Ovary (tissue), 10 donors: ENCODE measurements at places on chromosomes 12 and 14. TPM values are rescaled to one million over a fixed set of nuclear protein-coding genes. Genes with fewer than 3 reads are reported as not detected.
A peak's percentile ranks its signal among the peaks of the same experiment; 100 is the strongest.

DNA sequence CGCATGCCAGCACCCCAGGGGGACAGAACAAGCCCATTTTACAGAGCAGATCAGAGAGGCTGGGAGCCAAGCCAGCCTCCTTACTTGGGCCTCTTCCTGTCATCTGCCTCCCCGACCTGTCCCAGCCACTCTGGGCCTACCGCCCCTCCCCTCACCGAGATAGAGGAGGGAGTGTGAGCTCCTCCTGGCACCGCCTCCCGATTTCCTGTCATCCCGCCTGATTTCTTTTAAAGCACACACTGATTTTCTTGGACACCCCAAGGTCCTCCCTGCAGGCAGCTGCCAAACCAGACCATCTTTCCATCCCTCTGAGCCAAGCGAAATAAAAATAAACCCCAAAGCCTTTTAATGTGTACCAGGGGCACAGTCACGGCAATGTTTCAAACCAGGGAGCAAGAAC lies 108.4 kb downstream of the RFLNA start:
- peak; percentile 70 for DNase-seq

- no peak for DNase-seq
These were observed 158.2 kb upstream of the C14orf180 start for GRCh38 chr14:104421401-104421821.

- DNase-seq, result no peak
These were observed 38.5 kb downstream of the CCDC60 start for GRCh38 chr12:119373001-119373400.

GRCh38 chr14:99380402-99380801 lies 100.3 kb downstream of the SETD3 start:
- no peak for DNase-seq

GRCh38 chr12:12641650-12642049 lies 30.0 kb downstream of the CREBL2 start:
- DNase-seq, result no peak

DNA sequence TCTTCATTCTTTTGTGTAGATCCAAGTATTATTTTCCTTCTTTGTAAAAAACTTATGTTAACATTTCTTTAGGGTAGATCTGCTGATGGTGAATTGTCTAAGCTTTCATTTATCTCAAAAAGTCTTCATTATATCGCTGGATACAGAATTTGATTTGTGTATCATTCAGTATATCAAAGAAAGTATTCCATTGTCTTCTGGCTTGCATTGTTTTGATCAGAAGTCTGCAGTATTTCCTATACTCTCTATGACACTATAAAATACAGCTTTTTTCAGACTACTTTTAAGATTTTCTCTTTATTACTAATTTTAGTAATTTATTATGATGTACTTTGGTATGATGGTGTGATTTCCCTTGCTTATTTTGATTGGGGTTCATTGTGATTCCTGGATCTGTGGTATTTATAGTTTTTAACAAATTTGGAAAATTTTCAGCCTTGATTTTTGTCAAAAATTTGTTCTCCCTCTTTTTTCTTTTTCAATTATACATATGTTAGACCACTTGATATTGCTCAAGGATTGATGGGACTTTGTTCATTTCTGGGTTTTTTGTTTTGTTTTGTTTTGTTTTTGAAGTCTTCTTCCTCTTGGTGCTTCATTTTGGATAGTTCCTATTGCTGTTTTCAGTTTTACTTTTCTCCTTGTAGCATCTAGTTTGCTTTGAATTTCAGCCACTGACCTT lies 176.5 kb downstream of the ZFP36L1 start:
- no peak for DNase-seq

- no peak for DNase-seq
These were observed 171.7 kb downstream of the PHLDA1 start for GRCh38 chr12:75859868-75860267.

- no peak for DNase-seq
These were observed 34.8 kb upstream of the TESC start for GRCh38 chr12:117134059-117134458.

DNA sequence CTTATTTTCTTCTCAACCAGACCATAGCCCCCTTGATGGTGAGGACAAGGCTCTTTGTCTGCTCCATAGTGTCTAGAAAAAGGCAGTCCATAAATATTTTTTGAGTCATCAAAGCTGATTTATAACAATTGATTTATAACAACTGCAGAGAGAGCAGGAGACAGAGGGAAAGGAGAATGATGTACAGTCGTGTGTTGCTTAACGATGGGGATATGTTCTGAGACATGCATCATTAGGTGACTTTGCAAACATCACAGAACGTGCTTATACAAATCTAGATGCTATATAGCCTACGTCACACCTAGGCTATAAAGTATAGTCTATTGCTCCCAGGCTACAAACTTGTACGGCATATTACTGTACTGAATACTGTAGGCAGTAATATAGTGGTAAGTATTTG lies 143.3 kb downstream of the NTF3 start:
- no peak for DNase-seq

GRCh38 chr14:75204116-75204515 lies 27.7 kb upstream of the TMED10 start:
- no peak for DNase-seq

Gene SIX6
- not detected for polyA plus RNA-seq

DNA sequence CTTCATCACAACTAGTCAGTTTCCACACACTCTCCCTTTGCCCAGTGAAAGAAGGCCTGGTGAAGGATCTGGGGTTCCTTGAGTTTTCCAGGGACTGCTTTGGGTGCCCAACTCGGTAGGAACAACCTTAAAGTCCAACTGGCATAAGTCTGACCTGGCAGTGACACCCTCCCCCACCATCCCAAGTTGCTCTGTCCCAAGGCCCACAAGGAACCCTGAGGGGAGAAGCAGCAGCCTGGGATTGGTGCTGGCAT lies 1.6 kb downstream of the KMT2D start:
- no peak for DNase-seq

DNA sequence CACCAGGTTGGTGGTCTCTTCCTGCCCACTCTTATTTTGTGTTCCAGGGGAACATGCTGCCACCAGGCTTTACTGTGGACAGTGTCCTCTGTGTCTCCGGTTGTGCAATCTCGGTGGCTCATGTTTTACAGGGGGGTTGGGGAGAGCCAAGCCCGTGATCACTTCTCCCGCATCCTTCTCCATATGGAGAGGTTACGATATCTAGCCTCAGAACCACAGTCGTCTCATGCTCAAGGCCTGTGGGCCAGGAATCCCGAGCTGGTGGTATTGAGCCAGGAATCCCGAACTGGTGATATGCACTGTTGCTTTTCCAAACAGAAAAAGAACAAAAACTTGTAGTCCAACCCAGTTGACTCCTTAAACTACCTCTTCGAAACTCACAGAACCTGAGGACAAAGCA lies 37.0 kb upstream of the INF2 start:
- no peak for DNase-seq

DNA sequence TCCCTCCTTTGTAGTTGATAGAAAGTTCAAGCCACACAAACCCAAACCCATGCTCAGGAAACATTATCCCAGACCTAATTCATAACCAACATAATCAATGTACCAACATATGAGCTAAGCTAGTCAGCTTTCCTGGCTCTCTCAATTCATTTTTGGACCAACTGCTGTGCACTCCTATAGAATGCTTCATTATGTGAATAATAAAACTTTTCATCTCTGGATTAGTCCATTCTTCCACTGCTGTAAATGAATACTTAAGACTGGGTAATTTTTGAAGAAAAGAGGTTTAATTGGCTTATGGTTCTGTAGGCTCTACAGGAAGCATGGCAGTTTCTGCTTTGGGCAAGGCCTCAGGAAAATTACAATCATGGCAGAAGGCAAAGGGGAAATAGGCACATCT lies 651.9 kb downstream of the RERGL start:
- no peak for DNase-seq

Gene FOXG1
- 0.15 TPM for polyA plus RNA-seq

DNA sequence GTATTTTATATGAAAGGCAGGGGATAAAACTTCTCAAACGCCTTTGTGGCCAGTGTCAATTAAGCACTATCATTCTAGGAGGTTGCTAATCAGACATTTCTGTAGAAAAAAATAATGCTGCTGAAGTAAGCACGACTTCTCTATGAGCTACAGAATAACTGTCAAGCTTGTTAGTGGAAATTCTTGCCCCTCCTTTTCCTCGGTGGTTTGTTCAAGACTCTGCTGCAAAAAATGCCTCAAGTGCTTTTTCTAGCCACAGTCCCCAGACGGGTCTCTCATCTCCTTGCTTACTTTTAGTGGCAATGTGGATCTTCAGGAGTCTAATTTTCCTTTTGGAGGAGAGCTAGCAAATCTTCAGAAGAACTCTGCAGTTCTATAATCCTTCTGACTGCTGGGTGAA lies 452.0 kb downstream of the FUT8 start:
- DNase-seq, result no peak

DNA sequence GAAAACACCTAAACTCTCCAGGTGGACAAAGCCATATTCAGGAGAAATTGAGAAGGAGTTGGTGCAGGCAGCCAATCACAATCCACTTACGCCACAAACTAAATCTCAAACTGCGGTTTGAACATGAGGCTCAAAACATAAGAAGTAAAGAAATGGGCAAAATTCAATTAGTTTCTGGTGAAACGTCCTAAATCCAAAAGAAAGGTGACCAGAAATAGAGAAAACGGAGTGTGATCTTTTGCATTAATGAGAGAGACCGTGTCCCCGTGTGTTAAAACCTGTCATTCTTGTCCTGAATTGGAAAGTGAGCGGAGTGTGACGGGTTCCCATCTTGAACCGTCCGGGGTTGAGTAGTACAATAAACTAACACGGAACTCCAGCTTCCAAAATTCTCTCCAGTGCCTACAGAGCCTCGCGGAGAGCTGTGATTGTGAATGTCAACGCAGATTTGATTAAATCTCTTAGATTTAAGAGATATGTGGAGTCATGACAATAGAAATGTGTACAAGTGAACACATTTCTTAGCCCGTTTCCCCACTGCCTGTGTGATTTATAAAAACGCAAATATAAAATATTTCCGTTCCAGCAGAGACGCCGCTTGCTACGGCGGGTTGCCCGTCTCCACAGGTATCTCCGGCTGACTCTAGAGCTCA lies 595 bp upstream of the METAP2 start:
- peak; percentile 36 for DNase-seq

- DNase-seq, result no peak
These were observed 69.6 kb upstream of the KRAS start for GRCh38 chr12:25320123-25321006.

DNA sequence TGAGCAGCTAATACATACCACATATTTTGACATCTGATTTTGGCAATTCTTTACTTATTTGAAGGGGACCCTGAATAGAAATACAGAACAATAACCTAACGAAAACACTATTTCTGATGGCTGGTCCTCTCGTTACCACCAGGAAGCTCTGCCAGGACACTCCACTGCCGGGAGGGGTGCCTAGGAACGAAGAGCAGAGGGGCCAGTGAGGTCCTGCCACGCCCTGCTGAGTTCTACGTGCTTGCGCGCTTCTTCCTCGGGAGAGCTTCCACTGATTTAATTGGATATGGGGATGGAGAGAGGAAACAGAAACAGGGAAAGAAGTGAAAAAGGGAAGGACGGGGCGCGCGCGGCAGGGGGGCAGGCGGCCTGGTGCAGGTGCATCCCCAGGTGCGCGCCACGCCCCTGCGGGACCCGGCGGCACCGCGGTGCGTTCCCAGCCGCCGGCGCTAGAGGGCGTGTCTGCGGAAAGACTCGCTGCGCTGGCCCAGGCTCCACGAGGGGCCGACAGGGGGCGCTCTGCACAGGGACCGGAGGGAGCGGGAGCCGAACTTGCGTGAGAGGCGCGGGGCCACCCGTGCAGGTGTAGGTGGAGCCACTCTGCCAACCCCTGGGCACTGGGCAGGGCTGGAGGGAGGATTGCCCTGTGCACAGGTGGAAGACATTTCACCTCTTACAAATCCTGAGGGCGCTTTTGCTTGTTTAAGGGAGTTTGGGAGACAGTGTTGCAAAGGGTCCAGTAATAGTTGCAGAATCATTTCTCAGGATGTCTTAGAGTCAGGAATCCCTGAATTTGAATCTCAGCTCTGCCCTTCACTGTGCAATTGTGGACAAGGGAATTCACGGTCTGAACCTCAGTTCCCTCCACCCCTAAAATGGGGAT lies 986.3 kb upstream of the TMEM132C start:
- peak; percentile 17 for DNase-seq

DNA sequence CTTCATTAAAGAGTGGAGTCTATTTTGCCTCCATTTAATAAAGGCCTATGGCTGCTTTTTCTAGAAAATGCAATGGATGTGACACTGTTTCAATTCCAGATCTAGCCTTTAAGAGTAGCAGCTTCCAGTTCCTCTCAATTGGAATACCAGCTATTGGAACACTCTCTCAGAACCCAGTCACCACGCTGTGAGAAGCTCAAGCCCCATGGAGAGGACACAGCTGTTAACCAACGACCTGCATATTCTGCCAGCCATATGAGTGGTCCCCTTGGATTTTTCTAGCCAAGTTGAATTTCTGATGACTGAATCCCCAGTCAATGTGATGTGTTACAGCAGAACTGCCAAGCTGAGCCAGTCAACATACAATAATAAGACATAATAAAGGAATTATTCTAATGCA lies 131.8 kb downstream of the TMTC3 start:
- no peak for DNase-seq

DNA sequence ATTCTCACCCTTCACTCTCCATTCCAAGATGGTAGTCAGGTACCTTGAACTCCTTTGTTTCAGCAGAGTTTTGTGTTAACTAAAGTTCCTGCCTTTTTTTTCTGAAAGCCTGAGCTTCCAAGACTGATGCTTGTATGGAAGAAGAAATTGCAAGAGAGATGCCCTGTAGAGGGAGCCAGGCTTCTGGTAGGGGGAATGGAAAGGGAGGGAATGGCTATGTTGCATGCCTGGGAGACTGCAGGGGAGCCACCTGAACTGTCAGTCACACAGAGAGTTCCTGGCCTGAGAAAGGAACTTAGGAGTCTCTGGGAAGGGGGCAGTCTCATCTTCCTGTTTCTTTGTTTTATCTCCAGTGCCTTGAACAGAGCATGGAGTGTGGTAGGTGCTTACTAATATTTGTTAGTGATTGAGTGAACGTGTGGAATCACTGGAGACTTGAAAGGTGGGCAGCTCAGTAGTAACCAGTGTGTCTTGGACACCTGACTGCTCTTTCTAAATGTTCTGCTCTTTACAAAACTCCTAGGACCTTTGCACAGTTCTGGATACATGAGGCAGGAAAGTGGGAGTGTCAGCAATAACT lies 132.2 kb downstream of the ANO4 start:
- DNase-seq, result no peak

Gene INHBC
- polyA plus RNA-seq, result 0.12 TPM

GRCh38 chr14:62280366-62280765 lies 518.1 kb downstream of the SNAPC1 start:
- no peak for DNase-seq

- DNase-seq, result no peak
These were observed 24.8 kb downstream of the NUAK1 start for GRCh38 chr12:106113824-106114446.

DNA sequence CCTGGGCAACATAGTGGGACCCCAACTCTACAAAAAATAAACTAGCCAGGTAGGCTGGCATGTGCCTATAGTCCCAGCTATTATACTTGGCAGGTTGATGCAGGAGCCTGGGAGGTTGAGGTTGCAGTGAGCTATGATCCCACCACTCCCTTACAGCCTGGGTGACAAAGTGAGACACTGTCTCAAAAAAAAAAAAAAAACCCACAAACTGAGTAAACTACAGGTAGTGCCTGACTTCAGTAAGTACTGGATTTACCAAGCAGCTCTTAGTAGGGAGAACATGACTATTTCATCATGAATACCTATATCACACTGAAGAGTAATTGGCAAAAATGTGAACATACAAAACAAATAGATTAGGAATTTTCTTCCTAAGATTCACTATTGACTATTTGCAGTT lies 32.4 kb upstream of the AP4S1 start:
- DNase-seq, result no peak
